GM18507 (cell line): ENCODE measurements at places on chromosomes 3 and 15.

DNA sequence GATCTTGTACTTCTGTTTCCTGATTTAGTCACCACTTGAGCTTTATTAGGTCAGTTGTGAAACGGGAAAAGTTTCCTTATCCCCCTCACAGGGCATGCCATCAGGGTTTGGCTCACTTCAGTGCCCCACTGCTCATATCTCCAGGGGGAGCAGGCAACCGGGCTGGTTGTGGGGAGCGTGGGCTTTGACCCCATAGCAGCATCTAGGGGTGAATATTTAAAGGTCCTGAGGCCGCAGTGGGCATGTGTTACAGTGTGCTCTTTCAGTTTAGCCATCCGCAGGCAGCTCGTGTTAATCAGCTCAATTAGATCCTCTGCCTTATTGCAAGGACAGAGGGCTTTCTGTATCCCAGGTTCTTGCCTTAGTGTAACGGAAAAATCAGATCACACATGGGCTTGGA lies 71.9 kb downstream of the MRPL46 start:
- DNase-seq = no peak

DNA sequence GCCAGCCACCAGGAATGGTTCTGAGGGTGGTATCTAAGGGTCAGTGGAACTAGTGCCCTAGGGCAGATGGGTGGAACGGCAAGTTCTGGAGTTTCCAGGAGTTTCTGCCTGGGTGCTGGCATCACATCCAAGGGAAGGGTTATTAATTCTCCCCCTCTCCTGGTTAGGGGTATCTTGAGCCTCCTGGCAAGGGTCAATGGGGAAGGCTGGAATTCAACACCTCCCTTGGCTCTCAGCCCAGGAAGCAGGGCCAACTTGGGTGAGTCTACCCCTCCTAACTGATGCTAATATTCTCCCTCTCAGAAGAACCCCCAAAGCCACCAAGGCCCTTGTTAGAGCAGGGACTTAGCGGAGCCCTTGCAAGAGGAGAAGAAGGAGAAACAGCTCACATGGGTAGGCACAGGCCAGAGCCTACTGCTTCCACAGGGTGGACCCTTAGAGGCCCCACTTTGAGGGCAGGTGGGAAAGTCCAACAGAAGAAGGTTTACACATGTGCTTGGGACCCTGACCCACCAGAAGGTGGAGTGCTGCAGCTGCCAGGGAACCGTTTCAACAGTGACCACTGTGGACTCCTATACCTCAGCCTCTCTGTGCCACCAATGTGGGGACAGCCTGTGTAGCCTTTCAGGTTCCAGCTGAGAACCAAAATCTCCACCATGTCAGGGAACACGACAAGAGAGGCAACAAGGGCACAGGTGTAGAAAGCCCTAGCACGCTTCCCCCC lies 3.3 kb downstream of the TMEM115 start:
- no peak for DNase-seq

DNA sequence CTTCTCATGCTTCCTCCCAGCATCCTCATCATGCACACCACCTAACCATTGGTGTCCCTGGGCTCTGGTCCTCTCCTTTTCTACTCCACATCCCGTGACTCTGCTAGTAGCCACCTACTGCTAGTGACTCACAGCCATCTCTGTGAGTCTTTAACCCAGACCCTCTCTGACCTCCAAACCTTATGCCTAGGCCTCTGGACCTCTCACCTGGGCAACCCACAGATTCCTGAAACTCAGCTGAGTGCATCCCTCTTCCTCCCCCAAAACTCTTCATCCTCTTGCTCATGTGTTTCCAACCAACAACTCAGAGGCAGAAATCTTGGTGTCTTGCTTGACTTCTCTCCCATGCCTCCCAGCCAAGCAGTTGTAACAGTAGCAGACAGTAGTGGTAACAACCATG lies 20.0 kb upstream of the SLCO2A1 start:
- no peak for DNase-seq

DNA sequence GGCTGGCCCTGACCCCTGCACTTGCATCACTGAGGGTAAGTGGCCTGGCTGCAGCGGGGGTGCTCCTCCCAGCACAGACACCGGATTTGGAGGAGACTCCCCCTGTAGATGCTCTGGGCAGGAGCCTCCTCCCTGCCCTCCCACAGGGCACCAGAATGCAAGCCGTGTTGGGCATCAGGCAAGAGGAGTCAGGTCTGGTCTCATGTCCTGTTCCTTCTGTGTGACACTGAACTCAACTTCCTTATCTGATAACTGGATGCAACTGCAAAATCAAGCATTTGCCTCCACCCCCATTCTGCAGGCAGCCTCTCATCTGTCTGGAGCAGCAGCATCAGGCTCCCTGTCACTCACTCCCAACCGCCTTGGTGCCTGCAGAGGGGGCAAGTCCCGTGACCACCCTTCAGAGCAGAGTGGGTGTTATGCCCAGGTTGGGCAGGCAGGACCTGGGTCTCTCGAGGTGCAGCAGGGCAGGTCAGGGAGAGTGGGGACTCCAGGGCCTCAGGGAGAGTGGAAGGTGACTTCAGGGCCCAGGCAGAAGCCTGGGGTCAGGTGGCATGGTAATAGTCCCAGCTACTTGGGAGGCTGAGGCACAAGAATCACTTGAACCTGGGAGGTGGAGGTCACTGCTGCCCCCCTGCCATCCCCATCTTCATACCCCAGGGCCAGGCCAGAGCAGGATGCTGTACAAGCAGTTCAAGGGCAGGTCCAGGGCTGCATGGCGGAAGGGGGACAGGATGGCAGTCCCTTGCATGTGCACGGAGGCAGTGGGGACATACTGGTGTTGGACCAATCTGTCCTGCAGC lies 10.5 kb upstream of the RPL29 start:
- DNase-seq = no peak

DNA sequence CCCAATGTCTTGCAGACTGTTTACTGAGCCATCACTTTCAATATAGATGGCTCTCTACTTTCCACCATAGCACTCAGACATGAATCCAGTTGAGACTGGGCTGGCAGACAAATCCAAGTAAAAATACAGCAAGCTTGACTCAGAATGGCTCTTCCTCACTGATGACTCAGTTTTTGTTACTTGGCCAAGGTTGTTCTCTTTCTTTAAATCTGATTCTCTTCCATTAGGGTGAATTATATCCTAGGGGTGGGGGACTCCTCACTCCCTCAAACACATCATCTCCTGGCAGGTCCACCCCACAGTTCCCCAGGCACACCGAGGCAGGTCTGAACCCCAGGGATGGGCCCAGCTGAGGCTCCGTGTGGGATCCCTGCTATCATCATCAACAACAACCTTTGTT lies 157.9 kb downstream of the MEX3B start:
- no peak for DNase-seq

DNA sequence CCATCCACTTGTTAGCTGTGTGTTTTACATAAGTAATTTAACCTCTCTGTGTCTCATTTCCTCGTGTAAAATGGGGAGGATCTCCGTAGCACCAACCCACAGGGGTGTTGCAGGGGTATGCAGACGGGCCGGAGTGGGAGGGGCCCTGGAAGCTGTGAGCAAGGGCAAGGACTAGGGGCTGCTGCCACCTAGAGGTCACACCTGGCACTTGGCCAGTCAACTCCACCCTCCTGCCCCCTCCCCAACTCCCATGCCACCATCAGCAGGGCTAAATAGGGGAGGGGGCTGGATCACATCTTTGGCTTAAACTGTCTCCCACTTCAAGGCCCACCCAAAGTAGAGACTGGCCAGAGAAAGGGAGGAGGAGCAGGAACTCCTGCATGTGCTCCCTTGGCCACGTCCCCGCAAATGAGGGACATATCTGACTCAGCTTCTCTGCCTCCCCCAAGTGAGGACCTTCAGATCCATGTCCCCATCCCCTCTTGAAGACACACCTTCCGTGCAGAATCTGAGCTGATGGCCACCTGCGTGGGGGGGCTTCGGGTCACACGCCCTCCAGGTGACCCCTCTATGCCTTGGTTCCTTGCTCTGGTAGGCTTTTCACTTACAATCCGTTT lies 2.6 kb downstream of the CCDC9B start:
- DNase-seq = peak; percentile 78

DNA sequence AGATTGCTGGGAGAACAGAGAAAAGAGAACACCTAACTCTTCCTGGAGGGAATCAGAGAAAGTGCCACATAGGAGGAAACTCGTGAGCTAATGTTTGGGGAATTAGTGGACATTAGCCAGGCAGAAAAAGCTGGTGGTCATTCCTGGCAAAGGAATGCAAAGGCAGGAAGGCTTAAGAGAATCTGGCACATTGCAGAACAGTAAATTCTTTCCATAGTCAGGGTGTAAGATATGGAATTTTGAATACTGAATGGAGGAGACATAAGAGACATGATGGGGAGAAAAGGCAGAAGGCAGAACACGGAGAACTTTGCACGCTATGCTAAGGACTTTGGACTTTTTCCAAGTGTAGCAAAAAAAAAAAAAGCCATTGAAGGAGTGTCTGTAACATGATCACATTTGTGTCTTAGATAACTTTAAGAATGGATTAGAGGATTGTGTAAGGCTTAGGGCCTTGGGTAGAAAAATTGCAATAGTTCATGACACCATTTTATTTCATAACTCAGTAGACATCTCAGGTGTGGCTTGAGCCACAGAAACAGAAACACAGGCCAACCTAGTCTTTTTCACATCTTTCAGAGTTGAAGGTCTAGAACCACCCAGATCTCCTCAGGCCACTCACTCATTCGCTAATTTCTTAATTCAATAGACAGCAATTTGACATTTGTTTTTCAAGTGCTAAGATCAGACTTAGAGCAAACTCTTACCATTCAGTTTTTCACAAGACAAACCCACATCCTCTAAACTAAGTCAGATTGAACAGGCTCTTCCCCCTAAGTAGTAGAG lies 31.2 kb upstream of the CCDC80 start:
- no peak for DNase-seq

DNA sequence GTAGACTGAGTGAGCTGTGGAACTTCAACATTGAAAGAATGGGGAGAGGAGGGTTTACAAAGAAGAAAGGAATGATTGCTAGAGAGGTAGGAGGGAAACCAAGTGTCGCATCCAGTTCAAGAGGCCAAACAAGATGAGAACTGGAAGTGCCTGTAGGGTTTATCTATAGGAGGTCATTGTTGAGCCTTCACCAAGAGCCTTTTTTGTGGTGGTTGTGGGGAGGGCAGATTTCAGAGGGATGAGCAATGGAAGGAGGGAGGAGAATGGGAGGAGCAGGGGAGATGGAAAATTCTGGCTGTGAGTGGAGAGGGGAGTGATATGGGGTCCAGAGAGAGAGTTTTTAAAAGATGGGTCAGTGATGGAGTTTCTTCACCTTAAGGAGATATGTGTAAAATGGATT lies 8.5 kb downstream of the PDIA5 start:
- no peak for DNase-seq

- DNase-seq = peak; percentile 73
Observed at GRCh38 chr3:72163809-72164634, 379.1 kb upstream of the PROK2 start.

- no peak for DNase-seq
Observed at GRCh38 chr3:159165961-159166360, 364.1 kb downstream of the MFSD1 start.

GRCh38 chr15:67824976-67825880 lies at the start of gene SKOR1:
Gene SKOR1, plus strand, starts transcription at chr15:67825509. Its CDS starts 94 bp downstream, at chr15:67825603.
- no peak for DNase-seq

GRCh38 chr3:11037976-11038375 lies 45.4 kb downstream of the SLC6A1 start:
- DNase-seq = no peak

GRCh38 chr15:99997112-99997651 lies 263.9 kb upstream of the LYSMD4 start:
- DNase-seq = no peak

DNA sequence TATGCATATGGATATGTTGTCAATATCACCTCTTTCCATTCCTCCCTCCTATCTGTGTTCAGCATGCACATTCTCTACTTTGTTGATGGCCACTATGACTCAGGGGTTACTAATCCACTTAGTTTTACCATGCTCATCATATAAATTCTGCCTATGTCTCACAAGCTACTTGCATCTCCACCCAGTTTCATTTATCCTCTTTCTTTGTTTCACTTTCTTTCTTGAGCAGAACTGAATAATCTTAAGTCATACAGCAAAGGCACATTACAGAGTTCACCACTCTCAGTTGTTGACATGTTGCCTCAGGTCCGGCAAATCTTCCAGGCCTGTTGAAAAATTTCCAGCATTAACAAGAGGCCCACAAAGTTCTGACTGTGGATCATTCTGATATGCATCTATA lies 71.5 kb downstream of the SSR3 start:
- no peak for DNase-seq

GRCh38 chr3:177352424-177352823 lies 155.1 kb upstream of the TBL1XR1 start:
- DNase-seq = no peak

DNA sequence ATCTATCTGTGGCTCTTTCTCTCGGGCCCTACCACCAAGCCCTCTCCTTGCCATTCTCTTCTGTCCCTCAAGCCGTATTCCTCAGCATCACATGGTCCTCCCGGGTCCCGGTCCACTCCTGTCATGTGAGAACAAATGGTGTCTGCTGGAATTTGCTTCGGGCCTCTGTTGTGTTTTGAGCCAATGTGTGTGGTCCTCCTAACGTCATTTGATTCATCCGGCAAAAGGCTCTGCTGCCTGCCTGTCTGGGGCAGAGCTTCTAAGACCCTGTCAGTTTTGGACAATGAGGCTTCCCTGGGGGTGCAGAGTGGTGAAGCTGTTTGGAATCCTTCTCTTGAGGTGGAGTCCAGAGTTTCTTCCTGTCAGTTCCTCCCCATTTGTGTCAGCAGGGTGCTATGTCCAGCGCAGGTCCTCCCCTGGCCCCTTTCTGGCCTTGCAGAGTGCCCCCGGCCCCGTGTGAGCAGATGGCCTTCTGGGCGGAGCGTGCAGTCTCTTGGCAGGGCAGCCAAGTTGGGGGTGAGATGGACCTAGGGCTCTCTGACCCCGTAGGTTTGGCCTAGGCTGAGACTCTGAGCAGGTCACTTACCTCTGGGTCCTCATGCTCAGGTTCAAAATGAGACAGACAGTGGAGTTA lies 93.6 kb downstream of the APBA2 start:
- no peak for DNase-seq

DNA sequence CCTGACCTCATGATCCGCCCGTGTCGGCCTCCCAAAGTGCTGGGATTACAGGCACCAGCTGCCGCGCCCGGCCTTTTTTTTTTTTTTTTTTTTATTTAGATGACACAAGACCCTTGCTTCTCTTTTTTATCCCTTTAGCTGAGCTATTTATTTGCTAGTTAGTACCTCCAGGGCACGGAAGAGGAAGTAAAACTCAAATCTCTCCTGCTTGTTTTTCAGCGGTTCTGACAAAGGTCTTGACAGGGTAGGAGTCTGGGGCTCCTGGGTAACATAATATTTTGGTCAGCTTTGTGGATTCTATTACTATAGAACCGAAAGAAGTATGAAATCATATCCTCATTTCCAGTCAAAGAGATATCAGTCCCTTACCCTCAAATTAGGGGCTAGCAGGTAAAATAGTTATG lies 44.0 kb upstream of the ETV5 start:
- peak; percentile 53 for DNase-seq

GRCh38 chr3:113952921-113953320 lies 5.1 kb downstream of the ZDHHC23 start:
- DNase-seq = no peak

GRCh38 chr3:13004376-13004775 lies 68.9 kb downstream of the IQSEC1 start:
- DNase-seq = no peak

- DNase-seq = no peak
Observed at GRCh38 chr15:92112711-92113110, 259.2 kb downstream of the SLCO3A1 start.

- DNase-seq = peak; percentile 12
Observed at GRCh38 chr3:43286841-43287499, 630 bp downstream of the SNRK start.
